ENCODE measurements at places on chromosomes 5 and 9. TPM values are rescaled to one million over a fixed set of nuclear protein-coding genes. Genes with fewer than 3 reads are reported as not detected.

Gene SYNPO
- total RNA-seq = 18.5 TPM

Gene SPINK7
- total RNA-seq = not detected

Gene FOXI1
- not detected for total RNA-seq

Gene INSL6
- total RNA-seq = not detected

Gene CCDC171
- total RNA-seq = 2.9 TPM

Gene ZBTB6
- 10.1 TPM for total RNA-seq

Gene IL4
- not detected for total RNA-seq

Gene SPATA31C1
- total RNA-seq = not detected

Gene PIP5K1B
- total RNA-seq = 4.4 TPM

Gene BSPRY
- total RNA-seq = 0.66 TPM

Gene ZFP37
- 2.0 TPM for total RNA-seq

Gene ITK
- 5.1 TPM for total RNA-seq

Gene OR13F1
- not detected for total RNA-seq

Gene PRDM12
- not detected for total RNA-seq

Gene HMMR
- total RNA-seq = 1.5 TPM

Gene LHX6
- total RNA-seq = 10.1 TPM

Gene FOXD4L3
- total RNA-seq = not detected

Gene OR1Q1
- total RNA-seq = not detected

Gene PPP1R2B
- not detected for total RNA-seq

Gene ZNF354C
- total RNA-seq = 7.5 TPM

Gene GLE1
- 21.0 TPM for total RNA-seq

Gene CFAP90
- not detected for total RNA-seq

Gene TDRD7
- 14.8 TPM for total RNA-seq

Gene DRD1
- total RNA-seq = 0.17 TPM

Gene STING1
- total RNA-seq = 28.6 TPM

Gene PRUNE2
- total RNA-seq = 13.4 TPM

Gene PGM5
- total RNA-seq = 24.0 TPM

Gene PCDHGB5
- 6.5 TPM for total RNA-seq

Gene TMEM174
- not detected for total RNA-seq

Gene CCDC187
- total RNA-seq = not detected

Gene DEPDC1B
- total RNA-seq = 0.98 TPM

Gene PCDHGA5
- 3.1 TPM for total RNA-seq

Gene EGR1
- 21.5 TPM for total RNA-seq

Gene CCNJL
- 0.17 TPM for total RNA-seq

Gene SAXO1
- not detected for total RNA-seq

Gene PTGER4
- total RNA-seq = 15.6 TPM

All from subcutaneous adipose tissue (tissue), 4 donors.